ENCODE measurements at places on chromosomes 7 and 10.
A peak's percentile ranks its signal among the peaks of the same experiment; 100 is the strongest.

DNA sequence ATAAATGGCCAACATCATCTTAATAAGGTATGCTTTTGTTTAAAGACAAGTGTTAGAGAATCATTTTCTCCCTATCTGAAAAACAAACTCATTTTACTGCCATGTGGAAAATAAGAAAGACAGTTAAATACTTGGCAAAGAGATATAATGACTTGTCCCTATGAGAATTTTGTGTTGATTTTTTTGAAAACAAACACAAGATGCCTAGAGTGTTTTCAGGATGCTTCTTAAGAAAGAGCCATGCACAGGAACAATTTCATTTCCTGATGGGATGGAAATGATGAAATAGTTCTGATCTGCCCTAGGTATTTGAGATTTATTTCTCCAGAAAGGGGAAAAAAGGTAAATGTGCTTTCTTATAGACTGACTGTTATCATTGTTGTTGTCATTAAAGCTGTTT, 237.5 kb upstream of the GNAI1 start:
- no peak for DNase-seq

GRCh38 chr10:107978455-107978854, 813.9 kb upstream of the SORCS1 start:
- DNase-seq: no peak

GRCh38 chr10:118799777-118800176, 45.0 kb upstream of the CACUL1 start:
- DNase-seq: peak; percentile 78

GRCh38 chr7:38312821-38313220, 39.4 kb upstream of the TARP start:
- DNase-seq: no peak

DNA sequence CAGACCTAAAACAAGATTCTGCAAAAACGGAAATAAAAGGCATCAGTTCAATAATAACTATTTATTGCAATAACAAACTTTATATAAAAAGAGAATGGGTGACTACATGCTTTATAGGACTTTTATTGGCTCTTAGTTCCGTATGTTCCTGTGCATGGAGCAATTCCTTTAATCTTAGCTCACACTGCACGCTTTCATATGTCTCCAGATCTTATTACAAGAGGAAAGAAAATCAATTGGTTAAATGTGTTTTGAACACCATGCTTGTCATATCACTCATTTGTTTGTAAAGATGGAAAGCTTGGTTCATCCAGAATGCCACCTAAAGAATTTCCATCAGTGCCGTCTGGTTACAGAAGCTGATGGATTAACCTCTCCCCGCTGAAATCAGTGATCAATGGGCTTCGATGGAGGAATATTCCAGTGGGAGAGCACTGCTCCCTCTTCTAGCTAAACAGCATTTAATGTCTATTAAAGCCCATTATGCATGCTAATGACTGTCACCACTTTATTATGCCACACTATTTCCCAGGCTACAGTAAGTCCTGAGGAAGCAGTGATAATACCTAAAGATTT, 210.3 kb downstream of the GLI3 start:
- no peak for DNase-seq

DNA sequence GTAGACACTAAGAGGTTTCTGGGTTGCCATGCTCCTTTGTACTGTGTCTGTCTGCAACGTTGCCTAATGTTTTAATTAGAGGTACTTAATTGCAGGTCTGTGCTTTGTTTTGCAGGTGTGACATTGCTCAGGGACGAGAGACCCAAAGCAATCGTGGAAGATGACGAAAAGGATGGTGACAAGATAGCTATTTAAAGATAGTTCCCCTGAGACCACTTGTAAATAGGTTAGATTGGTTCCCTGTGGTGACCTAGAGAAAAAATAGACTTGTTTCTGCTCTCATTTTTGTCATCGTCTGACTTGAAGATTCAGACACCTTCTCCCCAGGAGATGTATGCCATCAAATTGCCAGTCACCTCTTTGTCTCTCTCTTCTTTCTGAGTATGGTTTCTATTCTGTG, 20.1 kb downstream of the PPP1R17 start:
- no peak for DNase-seq

- DNase-seq: peak; percentile 37
These were observed 93.8 kb downstream of the PARD3 start for GRCh38 chr10:34721208-34721840.

DNA sequence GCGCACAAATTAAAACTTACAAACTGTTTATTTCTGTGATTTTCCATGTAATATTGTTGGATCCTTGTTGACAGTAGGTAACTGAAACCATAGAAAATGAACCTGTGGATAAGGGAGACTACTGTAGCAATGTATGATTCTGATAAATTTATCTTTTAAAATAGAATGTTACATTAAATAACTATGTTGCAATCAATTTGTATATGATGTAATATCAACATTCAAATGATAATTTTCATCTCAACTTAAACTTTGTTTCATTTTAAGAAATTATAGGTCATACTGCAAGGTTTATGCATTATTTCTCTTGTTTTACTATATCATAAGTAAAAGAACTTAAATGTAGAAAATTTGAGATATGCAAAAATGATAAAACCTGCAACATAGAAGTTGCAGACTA, 718.0 kb upstream of the MBL2 start:
- DNase-seq: no peak

GRCh38 chr7:111470998-111471397, 91.3 kb downstream of the IMMP2L start:
- no peak for DNase-seq

GRCh38 chr7:152459724-152460251, 24.0 kb upstream of the KMT2C start:
- no peak for DNase-seq

GRCh38 chr10:74916283-74916682, 89.9 kb downstream of the KAT6B start:
- DNase-seq: no peak

- peak; percentile 67 for DNase-seq
These were observed 690.4 kb upstream of the NRP1 start for GRCh38 chr10:34024693-34025425.

- DNase-seq: no peak
These were observed 1.7 kb downstream of the CDHR1 start for GRCh38 chr10:84196083-84196482.

- DNase-seq: no peak
These were observed 90.0 kb upstream of the AOAH start for GRCh38 chr7:36814311-36814710.

GRCh38 chr10:2986391-2986801, 81.0 kb upstream of the PFKP start:
- no peak for DNase-seq

- DNase-seq: no peak
These were observed 133.0 kb upstream of the TNS3 start for GRCh38 chr7:47714669-47715607.

GRCh38 chr7:137685433-137686164, 161.2 kb downstream of the DGKI start:
- DNase-seq: peak; percentile 24

DNA sequence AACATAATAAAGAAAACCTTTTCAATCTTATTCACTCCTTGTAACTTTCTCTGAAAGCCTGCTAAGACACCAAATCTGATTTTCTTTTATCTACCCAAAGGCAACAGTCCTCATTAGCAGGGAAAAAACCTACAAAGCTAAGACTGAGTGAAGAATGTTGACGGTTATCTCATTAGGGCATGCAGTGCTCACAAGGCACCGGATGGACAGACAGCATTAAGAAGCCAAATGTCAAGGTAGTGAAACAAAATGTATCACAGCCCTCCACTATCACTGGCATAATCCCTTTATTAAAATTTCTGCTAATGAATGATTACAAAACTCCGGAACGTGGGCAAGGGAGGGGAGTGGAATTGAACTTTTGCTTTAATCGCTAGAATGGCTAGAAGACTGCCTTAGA, 442.8 kb downstream of the NEBL start:
- DNase-seq: no peak

DNA sequence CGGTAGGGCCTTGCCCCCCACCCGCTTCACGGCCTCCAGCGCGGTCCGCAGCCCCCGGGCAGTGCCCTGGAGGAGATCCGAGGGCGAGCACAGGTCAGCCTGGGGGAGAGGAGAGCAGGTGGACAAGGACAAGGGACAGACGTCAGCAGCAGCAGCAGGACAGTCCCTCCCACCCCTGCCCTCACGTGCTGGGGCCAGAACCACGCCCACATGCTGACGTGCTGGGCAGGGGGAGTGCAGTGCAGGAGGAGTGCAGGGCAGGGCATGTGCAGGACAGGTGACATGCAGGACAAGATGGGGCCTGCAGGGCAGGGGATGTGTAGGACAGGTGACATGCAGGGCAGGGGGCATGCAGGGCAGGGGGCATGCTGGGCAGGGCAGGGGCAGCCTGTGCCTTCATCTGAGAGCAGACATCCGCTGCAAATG, 1.5 kb upstream of the SAP25 start:
- DNase-seq: no peak

DNA sequence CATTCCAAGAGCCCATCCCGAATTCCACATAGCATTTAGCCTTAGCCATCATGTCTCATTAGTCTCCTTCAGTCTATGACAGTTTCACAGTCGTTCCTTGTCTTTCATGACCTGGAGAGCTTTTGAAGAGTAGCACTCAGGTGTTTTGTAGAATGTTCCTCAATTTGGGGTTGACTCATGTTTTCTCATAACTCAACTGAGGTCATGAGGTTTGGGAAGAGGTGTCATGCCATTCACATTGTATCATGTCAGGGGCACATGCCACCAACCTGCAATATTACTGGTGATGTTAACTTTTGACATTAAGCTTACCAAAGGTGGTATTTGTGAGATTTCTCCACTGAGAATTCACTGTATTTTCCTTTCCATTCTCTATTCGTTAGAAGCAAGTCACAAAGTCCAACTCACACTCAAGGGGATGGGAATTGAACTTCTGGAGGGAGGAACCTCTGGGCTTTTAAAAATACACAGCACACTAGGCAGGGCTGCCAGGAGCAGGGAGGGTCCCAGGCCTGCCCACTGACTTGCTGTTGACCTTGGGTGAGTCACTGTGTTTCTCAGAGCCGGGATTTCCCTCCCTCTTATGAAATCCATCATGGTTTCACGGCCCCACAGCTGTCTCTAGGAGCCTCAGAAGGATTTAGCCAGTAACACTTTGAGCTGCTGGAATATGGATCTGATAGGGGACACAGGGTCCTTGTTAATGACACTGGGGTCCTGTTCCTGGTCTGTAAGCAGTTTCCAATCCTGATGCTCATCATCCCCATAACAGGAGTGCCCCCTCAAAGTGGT, 74.4 kb upstream of the TCF7L2 start:
- DNase-seq: peak; percentile 82

DNA sequence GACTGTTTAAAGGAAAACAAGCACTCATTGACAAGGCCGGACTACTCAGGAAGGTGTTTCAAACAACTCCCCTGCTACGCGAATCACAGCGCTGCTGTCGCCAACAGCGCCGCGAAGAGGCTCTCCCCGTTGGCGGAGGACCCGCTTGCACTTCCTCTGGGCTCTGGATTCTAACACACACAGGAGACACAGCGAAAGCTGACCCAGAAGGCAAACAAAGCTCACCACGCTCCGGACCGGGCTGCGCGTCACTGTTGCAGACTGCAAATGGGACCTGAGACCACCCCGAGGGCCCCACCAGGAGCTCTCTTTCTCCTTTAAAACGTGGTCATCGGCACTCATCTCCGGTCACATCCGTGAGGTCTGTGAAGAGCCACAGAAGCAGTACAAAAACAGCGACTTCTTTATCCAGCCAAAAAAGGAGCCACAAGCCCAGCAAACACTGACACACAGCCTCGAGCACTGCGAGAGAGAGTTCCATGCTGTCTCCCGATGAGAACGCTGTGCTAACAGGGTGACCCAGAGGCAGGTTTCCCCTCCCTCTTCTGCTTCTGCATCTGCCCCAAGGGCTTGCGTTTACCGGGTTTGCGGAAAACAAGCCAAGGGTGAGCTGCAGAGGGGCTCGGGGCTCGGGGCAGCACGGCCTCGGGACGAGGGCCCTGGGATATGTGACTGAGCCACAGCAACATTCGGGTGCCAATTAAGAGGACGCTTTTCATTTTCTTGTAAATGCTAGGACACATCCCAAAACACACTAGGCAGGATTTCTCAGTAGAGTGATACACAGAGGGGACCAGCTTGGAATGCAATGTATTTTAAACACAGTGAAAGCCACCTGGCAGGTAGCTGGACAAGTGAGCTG, 41.3 kb downstream of the AMZ1 start:
- peak; percentile 47 for DNase-seq

GRCh38 chr7:90817846-90818245, 221.7 kb downstream of the CDK14 start:
- no peak for DNase-seq

DNA sequence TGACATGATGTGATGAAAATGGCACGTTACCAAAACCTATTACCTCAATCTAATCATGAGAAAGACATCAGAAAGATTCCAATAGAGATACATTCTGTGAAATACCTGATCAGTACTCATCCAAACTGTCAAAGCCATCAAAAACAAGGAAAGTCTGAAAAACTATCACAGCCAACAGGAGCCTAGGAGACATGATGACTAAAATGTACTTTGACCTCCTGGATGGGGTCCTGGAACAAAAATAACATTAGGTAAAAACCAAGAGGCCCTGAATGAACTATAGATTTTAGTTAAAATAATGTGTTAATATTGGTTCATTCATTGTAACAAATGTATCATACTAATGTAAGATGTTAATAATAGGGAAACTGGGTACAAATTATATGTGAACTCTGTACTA, 113.9 kb upstream of the LRGUK start:
- DNase-seq: no peak

GRCh38 chr10:128468462-128468861, 342.2 kb upstream of the MKI67 start:
- no peak for DNase-seq

DNA sequence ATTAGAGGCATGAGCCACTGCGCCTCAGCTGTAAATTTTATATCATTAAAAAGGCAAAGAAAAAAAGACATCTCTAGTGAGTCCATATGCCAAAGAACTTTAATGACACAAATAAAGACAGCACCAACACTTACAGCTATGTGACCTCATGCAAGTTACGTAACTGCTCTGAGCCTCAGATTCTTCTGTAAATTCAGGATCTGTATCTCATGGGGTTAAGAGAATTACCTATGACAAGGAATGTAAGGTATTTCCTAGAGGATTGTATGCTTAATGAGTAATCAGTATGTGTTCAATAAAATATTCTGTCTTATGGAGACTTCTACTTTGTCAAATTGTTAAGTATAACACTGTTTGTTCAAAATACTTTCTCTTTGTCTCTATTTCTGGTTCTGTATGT, 274.0 kb upstream of the GLI3 start:
- peak; percentile 23 for DNase-seq

DNA sequence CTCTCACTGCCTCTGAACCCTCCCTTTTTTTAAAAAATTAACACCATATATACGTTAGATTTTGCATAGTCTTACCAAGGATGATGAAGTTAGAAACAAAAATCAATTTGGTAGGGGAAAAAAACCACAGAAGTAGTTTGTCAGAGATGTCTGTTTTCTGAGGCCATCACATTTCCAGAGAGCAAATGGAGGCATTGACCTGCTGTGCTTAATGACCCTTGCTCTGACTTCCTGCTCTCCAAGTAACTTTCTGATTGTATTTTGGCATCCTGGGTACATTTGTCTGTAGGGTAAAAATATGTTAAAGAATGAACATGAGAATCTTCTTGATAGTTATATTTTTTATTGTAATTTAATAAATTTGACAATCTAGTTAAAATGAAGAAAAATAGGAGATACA, 140.2 kb downstream of the LCOR start:
- DNase-seq: no peak

- DNase-seq: peak; percentile 19
These were observed 23.7 kb upstream of the LAMB1 start for GRCh38 chr7:108026647-108027046.

GRCh38 chr10:101812606-101813005, 5.6 kb downstream of the OGA start:
- peak; percentile 21 for DNase-seq

Measured in fibroblast of mammary gland (primary cell).